Activated naive CD4-positive, alpha-beta T cell treated with anti-CD3 and anti-CD28 coated beads for 36 hours (primary cell): ENCODE measurements at places on chromosomes 11 and 22. TPM values are rescaled to one million over a fixed set of nuclear protein-coding genes. Genes with fewer than 3 reads are reported as not detected.

DNA sequence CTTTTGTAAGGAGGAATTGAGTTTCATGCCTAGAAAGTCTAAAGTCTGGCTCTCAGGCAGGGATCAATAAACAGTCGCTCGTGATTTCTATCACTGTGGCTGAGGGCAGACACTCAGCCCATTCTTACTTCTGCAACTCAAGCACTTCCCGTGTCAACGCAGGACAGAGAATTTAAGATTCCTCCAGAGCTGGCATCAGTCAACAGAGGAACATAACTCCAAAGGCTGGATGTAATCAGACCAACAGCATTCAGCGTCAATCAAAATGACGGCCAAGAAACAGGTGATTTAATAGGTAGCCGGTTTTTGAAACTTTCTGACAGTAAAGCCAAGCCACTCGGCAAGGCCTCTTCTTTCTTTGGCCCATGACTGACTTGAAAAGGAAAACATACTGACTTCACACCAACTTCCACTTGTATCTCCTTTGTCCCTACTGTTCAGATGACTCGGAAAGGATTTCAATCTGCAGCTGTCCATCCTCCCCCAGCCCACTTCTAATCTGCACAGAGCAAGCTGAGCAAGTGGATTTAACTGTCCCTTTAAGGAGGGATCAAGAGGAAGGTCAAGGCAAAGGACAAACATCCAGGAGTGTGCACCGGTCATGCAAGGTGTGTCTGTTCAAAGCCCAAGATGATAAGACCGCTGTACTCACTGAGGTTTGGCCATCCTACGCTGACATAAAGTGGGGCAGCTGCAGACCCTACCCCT, 9.5 kb downstream of the VPS37C start:
- H3K27ac ChIP-seq = no peak overlapping the region
- peaks cover 18% of the 10 kb centered on the region for H3K36me3 ChIP-seq
- no peaks in the 10 kb centered on the region for H3K27me3 ChIP-seq
- no peak overlapping the region for H3K4me3 ChIP-seq
- DNase-seq = no peak

DNA sequence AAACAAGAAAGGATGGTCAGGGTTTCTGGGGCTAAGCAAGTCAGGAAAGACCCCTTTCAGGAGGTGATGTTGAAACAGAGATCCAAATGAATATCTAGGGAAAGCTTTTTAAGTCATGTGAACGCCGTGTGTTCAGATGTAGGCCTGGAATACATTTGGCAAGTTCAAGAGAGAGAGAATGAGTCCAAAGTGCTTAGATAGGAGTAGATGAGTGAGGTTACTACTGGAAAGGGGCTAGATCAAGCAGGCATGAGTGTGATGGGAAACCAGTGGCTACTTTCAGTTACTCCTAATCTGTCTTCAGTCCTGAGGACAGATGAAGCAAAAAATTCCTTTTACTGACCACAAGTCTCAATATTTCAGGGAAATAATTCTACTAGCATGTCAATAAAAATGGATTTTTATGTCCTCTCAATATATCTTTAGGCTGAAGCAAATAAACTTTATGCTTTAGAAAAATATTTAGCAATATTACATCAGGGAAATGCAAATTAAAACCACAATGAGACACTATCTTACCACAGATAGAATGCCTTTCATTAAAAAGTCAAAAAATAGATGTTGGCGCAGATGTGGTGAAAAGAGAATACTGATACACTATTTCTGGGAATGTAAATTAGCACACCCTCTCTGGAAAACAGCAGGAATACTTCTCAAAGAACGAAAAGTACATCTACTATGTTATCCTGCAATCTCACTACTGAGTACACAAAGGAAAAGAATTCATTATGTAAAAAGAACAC, 1085.0 kb upstream of the TENM4 start:
- no peak overlapping the region for H3K27ac ChIP-seq
- no peak overlapping the region for H3K4me3 ChIP-seq
- no peaks in the 10 kb centered on the region for H3K27me3 ChIP-seq
- no peak for DNase-seq

DNA sequence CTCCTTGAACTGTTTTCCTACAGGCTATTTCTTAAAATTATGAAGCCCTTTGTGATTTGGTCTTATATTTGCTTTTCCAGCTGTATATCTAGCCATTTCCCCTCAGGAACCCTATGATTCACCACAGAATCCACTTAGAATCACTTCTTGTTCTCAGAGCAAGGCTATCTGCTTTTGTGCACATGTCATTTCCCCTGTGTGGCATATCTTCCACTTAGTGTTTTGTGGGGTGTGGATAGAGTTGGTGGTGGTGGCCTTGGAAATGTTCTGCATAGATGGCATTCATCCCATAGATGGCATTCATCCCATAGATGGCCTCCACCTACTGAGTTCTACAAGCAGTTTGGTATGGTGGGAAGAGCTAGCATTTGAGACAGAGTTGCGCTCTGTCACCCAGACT, 44.7 kb downstream of the SWAP70 start:
- no peak overlapping the region for H3K27ac ChIP-seq
- no peaks in the 10 kb centered on the region for H3K27me3 ChIP-seq
- H3K36me3 ChIP-seq = no peaks in the 10 kb centered on the region
- no peak overlapping the region for H3K4me3 ChIP-seq
- H3K4me1 ChIP-seq = peaks cover 1% of the 10 kb centered on the region

GRCh38 chr22:29459773-29460172, 20.2 kb upstream of the NEFH start:
- DNase-seq = no peak
- no peak overlapping the region for H3K4me3 ChIP-seq
- no peak overlapping the region for H3K27ac ChIP-seq
- no peaks in the 10 kb centered on the region for H3K27me3 ChIP-seq
- H3K4me1 ChIP-seq = no peaks in the 10 kb centered on the region

DNA sequence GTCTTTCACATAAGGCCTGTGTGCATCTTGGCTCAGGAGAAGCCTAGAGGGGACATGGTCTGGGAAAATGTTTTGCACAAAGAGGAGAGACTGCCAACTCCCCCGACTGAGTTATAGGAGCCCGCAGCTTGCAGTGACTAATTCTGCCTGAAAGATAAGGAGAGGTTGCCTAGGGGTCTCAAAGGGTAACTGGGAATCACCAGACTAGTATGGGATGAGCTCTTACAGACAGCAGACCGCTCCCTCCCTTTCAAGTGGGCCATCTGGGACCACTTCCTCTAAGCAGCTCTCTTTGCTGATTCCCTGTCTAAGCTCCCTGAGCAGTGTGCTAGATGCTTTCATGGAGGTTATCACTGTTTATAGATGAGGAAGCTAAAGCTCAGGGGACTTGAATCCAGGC, 105.1 kb downstream of the TENM4 start:
- DNase-seq = no peak
- no peak overlapping the region for H3K27ac ChIP-seq
- H3K36me3 ChIP-seq = no peaks in the 10 kb centered on the region
- H3K4me3 ChIP-seq = no peak overlapping the region
- H3K27me3 ChIP-seq = peaks cover 10% of the 10 kb centered on the region
- H3K4me1 ChIP-seq = no peaks in the 10 kb centered on the region

DNA sequence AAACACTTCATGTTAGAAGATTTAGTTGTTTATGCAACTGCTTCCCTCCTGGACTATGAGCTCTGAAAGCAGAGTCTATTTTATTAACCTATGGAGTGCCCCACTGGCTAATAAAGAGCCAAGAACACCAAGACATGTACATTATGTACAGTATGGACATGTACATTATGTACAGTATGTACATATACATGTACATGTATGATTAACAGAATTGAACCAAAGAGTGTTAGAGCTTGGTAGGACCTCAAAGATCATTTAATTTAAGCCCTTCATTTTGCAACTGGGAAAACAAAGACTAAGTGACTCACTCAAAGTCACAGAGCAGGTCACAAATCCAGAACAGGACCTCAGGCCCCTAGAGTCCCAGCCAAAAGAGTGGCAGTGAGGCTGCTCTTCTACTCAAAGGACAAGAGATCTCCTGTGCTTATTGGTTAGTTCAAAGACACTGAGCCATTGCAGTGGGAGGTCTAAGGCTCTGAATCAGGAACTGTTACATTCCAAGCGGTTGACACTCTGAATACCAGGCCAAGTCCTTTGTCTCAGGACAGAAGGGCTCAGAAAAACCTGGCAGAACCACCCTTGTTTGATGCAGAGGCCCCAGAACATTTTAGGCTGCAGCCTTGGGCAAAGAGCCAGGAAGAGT, 103.8 kb downstream of the FAM168A start:
- no peak overlapping the region for H3K4me3 ChIP-seq
- H3K27me3 ChIP-seq = no peaks in the 10 kb centered on the region
- DNase-seq = no peak
- H3K36me3 ChIP-seq = peaks cover 1% of the 10 kb centered on the region
- peaks cover 3% of the 10 kb centered on the region for H3K4me1 ChIP-seq

- H3K36me3 ChIP-seq = peaks cover 3% of the 10 kb centered on the region
- H3K27ac ChIP-seq = no peak within 1 kb of the TSS
- no peak within 1 kb of the TSS for H3K4me3 ChIP-seq
- no peak for DNase-seq
- H3K4me1 ChIP-seq = peaks cover 21% of the 10 kb centered on the region
Measured at GRCh38 chr11:626475-627307, at the start of gene SCT. Gene SCT, minus strand, starts transcription at chr11:627181. Its CDS starts 38 bp downstream, at chr11:627143.

- no peak for DNase-seq
- no peak overlapping the region for H3K4me3 ChIP-seq
- H3K4me1 ChIP-seq = no peaks in the 10 kb centered on the region
- no peaks in the 10 kb centered on the region for H3K36me3 ChIP-seq
- H3K27ac ChIP-seq = no peak overlapping the region
- H3K27me3 ChIP-seq = no peaks in the 10 kb centered on the region
Measured at GRCh38 chr11:44934110-44934509, 16.6 kb downstream of the TP53I11 start.

GRCh38 chr11:90646706-90647105, 423.9 kb upstream of the CHORDC1 start:
- no peak overlapping the region for H3K27ac ChIP-seq
- H3K4me3 ChIP-seq = no peak overlapping the region
- H3K27me3 ChIP-seq = no peaks in the 10 kb centered on the region
- DNase-seq = no peak
- no peaks in the 10 kb centered on the region for H3K4me1 ChIP-seq
- H3K36me3 ChIP-seq = no peaks in the 10 kb centered on the region

- H3K4me3 ChIP-seq = no peak overlapping the region
- no peak overlapping the region for H3K27ac ChIP-seq
- DNase-seq = no peak
- no peaks in the 10 kb centered on the region for H3K36me3 ChIP-seq
- peaks cover 8% of the 10 kb centered on the region for H3K27me3 ChIP-seq
- H3K4me1 ChIP-seq = no peaks in the 10 kb centered on the region
Measured at GRCh38 chr11:59965424-59965823, 1.6 kb downstream of the OOSP4A start.

GRCh38 chr11:106507645-106508306, 430.3 kb downstream of the AASDHPPT start:
- no peak for DNase-seq
- no peaks in the 10 kb centered on the region for H3K4me1 ChIP-seq
- H3K27me3 ChIP-seq = no peaks in the 10 kb centered on the region
- H3K4me3 ChIP-seq = no peak overlapping the region
- H3K36me3 ChIP-seq = no peaks in the 10 kb centered on the region

GRCh38 chr22:24564376-24565058, 8.7 kb downstream of the SNRPD3 start:
- DNase-seq = no peak
- H3K4me3 ChIP-seq = no peak overlapping the region
- peaks cover 41% of the 10 kb centered on the region for H3K4me1 ChIP-seq
- peak overlapping the region; percentile 4 for H3K27ac ChIP-seq

GRCh38 chr22:42171946-42172719, 41.5 kb upstream of the CYP2D6 start:
- DNase-seq = no peak
- H3K4me1 ChIP-seq = peaks cover 31% of the 10 kb centered on the region
- no peak overlapping the region for H3K27ac ChIP-seq
- H3K27me3 ChIP-seq = no peaks in the 10 kb centered on the region
- no peak overlapping the region for H3K4me3 ChIP-seq

- no peak for DNase-seq
- H3K27ac ChIP-seq = no peak overlapping the region
- H3K4me1 ChIP-seq = no peaks in the 10 kb centered on the region
- no peaks in the 10 kb centered on the region for H3K36me3 ChIP-seq
Measured at GRCh38 chr11:100863080-100863581, 176.0 kb downstream of the ARHGAP42 start.

GRCh38 chr22:22565981-22566380, 6.9 kb upstream of the PRAME start:
- no peak for DNase-seq
- H3K4me3 ChIP-seq = no peak overlapping the region
- no peaks in the 10 kb centered on the region for H3K36me3 ChIP-seq
- H3K4me1 ChIP-seq = no peaks in the 10 kb centered on the region
- peaks cover 18% of the 10 kb centered on the region for H3K27me3 ChIP-seq

DNA sequence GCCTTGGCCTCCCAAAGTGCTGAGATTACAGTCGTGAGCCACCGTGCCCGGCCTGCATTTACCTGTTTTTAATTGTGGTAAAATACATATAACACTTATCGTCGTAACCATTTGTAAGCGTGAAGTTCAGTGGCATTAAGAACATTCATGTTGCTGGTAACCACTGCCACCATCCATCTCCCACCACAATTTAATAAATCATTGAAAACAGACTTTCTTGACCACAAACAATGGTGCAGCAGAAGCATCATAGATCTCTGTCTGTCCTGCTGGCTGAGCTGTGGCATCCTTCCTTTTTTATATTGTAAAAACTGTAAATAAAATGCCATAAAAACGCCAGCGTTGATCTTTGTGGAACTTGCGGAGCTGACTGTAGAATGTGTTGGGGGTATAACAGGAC, 24.3 kb downstream of the LRP5 start:
- H3K4me1 ChIP-seq = peaks cover 49% of the 10 kb centered on the region
- H3K4me3 ChIP-seq = no peak overlapping the region
- no peak for DNase-seq

- H3K36me3 ChIP-seq = peaks cover 2% of the 10 kb centered on the region
- no peaks in the 10 kb centered on the region for H3K4me1 ChIP-seq
- DNase-seq = no peak
Measured at GRCh38 chr11:87307101-87307500, 269.4 kb downstream of the TMEM135 start.

DNA sequence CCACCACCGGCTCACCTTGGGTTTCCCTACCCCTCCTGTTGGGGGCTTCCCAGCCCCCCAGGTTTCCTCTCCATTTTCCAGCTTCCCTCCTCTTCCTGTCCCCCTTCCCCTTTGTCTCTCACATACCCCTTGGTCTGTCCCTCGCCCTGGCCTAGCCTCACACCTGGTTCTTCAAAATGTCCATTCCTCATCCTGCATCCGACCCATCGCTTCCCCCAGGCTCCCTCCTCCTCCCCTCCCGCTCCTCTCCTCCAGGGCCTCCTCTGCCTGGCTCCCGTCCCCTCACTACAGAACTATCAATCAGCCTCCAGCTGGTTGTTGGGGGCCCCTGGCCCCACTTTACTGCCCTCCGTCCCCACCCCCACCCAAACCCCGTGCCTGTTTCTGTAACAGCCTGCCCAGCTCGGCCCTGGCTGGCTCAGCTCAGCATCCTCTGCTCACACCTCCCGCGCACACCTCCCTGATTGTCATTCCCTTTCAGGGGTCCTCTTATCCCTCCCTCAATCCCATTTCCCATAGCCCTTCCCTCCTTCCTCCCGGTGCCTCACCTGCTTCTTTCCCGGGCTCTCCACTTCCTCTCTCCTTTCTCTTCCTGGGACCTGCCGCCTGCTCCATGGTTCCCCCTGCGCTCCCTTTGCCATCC, 1.2 kb downstream of the CNIH2 start:
- peaks cover 2% of the 10 kb centered on the region for H3K36me3 ChIP-seq
- no peak for DNase-seq
- no peaks in the 10 kb centered on the region for H3K27me3 ChIP-seq
- H3K4me1 ChIP-seq = peaks cover 22% of the 10 kb centered on the region

ABCG4 gene
- total RNA-seq = 0.31 TPM

LSP1 gene
- total RNA-seq = 42.4 TPM

MISFA gene
- 0.67 TPM for total RNA-seq

THY1 gene
- total RNA-seq = 0.07 TPM

PKNOX2 gene
- total RNA-seq = not detected

NAV2 gene
- 0.20 TPM for total RNA-seq

KCNE3 gene
- not detected for total RNA-seq

GAS2 gene
- total RNA-seq = 1.2 TPM

LUZP2 gene
- not detected for total RNA-seq
